ENCODE measurements at places on chromosomes 3 and 15.

GRCh38 chr3:98556164-98557130 lies 24.7 kb downstream of the GPR15 start:
- no peak for DNase-seq

DNA sequence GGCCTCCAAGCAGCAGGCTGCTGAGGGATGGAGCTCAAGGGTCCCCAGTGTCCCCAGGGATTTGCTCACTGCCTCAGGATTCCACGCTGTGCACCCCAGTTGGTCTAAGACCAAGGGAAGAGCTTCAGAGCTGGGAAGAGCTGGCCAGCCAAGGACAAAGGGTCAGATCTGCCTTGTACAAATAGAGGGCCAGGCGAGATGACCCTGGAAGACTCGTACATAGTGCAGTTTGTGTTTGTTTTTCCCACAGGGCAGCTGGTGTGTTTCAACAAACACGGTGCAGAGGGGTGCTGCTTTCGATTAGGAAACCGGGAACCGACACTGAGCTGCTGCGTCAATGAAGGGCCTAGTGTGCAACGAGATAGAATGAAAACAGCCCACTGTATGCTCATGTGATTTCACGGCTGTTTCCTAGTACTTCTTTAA lies 56.1 kb upstream of the TRPM1 start:
- DNase-seq = no peak

- no peak for DNase-seq
These were observed 7.3 kb downstream of the MTMR10 start for GRCh38 chr15:30984118-30984517.

DNA sequence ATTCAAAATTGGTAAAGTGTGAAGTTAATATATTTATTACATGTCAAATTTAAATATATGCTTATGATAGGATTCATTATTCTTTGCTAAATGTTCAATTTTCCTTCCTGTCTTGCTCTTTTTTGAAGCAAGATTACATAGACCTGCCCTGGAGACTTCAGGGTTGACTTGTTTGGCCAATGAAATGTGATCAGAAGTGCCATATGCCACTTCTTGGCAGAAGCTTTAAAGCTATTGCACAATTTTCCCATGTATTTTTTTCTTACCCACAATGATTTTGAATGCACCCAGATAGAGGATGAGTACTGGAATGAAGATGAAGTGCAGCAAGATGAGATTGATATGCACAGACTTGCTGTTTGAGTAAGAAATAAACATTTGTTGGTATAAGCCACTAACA lies 406.3 kb upstream of the BCHE start:
- no peak for DNase-seq

- DNase-seq = no peak
These were observed 12.5 kb downstream of the SSR3 start for GRCh38 chr3:156542101-156543042.

DNA sequence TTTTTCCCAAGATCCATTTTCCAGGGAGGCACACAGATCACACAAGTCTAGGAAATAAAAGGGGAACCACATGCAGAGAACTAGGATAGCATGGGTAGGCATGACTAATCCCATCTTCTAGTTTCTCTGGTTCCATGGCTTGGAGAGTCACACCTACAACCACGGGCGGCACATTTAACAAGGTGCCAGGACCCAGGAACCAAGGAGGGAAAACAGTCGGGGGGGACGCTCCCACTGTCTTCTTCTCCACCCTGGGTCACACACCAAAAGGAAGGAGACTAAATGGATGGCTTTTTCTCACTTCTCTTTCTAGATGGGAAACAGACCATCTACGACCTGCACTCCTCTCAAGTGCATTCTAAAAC lies 4.6 kb upstream of the SMCO1 start:
- no peak for DNase-seq

- DNase-seq = no peak
These were observed 18.1 kb downstream of the ALS2CL start for GRCh38 chr3:46675426-46675825.

- no peak for DNase-seq
These were observed 44.0 kb upstream of the IREB2 start for GRCh38 chr15:78394026-78394425.
